ENCODE measurements at places on chromosomes 11 and 22.

- no peak for DNase-seq
Measured at GRCh38 chr11:64814712-64815187, 4.4 kb upstream of the MEN1 start.

DNA sequence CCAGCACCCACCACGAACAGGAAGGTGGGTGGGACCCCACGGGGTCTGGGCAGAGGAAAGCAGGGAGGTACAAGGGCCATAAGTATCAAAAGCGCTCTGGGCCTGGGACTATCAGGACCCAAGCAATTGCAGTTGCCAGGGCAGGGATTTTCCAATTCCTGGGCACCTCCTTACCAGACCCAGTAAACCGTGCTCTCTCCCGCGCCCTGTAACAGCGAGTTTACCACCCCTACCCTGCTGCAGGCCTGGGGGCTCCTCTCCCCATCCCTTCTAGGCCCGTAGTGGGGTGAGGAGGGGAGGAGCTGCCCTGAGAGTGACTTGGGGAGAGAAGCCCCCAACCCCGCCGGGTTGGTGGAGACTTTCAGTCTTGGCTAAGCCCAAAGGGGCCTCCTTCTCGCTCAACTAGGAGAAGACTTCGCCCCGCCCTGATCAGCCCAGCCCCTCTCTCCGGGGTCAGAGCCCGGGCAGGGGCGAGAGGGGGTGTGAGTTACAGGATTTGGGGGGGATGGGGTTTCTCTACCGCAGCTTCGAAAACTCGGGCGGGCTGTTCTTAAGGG, 5.4 kb downstream of the PAX6 start:
- DNase-seq, result no peak

- DNase-seq, result no peak
Measured at GRCh38 chr11:134017511-134018430, 51.1 kb upstream of the JAM3 start.

DNA sequence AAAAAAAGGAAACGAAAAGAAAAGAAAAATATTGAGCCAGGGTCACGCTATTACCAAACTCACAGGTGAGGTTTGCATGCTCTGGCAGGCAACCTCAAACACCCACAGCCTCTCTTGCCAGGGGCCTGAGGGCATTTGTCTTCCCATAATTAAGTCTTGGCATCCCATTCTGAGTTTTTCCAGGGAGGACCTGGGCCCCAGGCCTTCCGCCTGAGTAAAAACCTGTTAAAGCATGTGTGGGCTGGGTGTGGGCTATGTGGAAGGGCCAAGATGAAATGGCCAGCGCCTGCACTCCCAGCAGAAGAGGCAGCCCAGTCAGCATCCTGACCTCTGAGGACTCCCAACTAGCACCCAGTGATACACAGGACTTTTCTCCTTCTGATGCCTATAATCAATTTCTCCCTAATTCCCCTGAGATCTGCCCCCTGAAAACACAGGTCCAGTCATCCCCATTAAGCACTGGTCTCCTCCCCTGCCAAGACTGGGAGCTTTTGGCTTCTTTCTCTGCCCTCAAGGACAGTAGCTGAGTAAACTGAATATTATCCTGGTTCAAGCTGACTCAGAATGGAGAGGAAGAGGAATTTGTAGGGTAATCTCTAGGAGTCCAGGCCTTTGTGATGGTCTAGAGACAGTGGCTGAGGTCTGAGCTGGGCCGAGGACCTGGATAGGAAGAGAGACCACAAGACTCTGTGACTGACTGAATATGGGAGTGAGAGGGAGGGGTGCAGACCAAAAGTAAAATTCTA, 35.6 kb upstream of the ACER3 start:
- DNase-seq, result no peak

DNA sequence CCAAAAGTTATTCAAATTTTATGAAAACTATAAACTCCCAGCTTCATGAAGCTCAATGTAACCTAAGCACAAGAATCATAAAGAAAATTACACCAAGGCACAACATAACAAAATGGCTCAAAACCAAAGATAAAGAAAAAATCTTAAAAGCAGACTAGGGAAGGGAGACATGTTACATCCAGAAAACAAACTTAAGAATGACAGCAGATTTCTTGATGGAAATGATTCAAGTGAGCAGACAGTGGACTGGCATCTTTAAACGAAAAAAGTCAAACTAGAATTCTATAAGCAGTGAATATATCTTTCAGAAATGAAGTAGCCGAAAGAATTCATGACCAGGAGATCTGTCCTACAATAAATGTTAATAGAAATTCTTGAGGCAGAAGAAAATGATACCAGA, 75.6 kb downstream of the SHANK2 start:
- no peak for DNase-seq

GRCh38 chr11:118625976-118626375, 18.6 kb downstream of the PHLDB1 start:
- no peak for DNase-seq

DNA sequence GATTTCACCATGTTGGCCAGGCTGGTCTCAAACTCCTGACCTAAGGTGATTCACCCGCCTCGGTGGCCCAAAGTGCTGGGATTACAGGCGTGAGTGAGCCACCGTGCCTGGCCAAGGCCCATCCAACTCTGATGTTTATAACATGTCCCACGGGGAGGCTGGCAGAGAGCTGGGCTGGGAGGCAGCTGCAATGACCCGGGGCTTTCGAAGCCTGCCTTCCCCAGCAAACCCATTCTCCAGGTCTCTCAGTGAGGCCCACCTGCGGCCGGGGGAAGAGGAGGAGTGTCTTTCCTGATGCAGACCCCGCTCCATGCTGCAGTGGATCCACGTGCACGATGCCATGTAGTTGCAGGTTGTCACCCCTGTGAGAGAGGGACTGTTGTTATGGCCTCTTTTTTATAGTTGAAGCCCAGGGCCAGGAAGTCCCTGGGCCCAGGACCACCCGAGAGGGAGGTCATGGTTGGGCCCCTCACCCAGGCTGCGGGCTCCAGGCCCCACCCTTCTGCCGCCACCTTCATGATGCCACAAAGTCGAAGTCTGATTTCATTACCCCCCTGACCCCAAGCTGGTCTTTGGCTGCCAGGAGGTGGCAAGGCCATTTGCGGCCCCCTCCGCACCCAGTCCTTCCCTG, 38.3 kb downstream of the KCNJ4 start:
- no peak for DNase-seq

GRCh38 chr11:77201991-77202841, 74.2 kb downstream of the MYO7A start:
- no peak for DNase-seq

DNA sequence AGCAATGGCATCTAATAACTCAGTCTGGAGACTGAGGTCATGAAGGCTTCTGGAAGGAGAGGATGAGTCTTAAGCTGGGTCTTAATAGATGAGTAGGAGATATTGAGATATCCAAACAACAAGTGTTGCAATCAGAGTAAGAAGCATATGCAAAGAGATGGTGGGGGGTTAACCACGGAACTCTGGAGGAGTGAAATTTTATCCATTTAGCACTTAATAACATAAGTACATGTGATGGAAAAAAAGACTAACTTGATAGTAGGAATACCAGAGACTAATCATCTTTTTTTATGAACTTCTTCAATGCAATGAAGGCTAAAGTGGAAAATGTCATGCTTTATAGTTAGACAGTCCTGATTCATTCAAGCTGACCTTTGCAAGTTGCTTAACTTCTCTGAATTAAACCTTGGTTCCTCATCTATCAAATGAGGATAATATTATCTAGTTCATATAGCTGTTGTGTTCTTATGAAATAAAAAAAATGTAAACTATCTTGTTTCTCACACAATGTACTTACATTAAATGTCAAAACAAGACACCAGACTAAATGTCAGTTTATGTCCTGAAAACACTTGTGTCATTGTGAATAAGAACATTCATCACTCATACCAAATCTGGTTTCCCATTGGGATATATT, 403.1 kb upstream of the CCDC90B start:
- DNase-seq, result no peak

DNA sequence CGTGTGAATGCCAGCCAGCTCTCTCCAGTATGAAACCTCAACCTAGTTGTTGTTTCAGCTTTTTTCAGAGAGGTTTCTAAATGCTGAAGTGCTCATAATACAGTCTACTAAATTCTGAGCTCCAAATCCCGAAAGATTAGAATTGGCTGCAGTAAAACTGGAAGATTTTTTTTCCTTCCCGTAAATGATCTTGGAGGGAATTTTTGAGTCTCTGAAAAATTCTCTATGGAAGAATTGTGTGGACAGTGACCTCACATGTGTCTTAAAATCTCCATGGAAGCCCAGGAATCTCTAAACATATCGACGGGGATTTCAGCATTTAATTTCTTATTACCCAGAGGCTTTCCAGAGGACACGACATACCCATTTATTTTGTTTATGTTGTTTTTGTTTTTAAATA, 1499.2 kb downstream of the LRRC4C start:
- no peak for DNase-seq

All from stimulated activated CD4-positive, alpha-beta T cell treated with anti-CD3 and anti-CD28 coated beads, Interleukin-12 subunit alpha, Interleukin-12 subunit beta, amount 100 ng/mL, for 4 hours (primary cell).